ENCODE measurements at places on chromosomes 13 and 19. TPM values are rescaled to one million over a fixed set of nuclear protein-coding genes. Genes with fewer than 3 reads are reported as not detected.
A peak's percentile ranks its signal among the peaks of the same experiment; 100 is the strongest.

DNA sequence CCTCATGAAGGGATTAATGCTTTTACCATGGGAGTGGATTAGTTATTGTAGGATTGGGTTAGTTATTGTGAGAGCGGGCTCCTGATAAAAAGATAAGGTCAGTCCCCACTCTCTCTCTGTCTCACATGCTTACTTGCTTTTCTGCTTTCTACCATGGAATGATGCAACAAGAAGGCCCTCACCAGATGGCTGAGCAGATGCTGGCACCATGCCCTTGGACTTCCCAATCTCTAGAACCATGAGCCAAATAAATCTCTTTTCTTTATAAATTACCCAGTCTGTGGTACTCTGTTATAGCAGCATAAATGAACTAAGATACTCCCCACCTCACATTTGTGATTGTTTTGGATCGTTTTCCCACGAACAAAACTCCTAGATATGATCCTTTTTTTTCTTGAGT is 353.8 kb downstream of the DNAJC15 start:
- H3K4me1 ChIP-seq: no peaks in the 10 kb centered on the region
- no peak for DNase-seq
- H3K4me3 ChIP-seq: no peak overlapping the region
- no peak overlapping the region for H3K27ac ChIP-seq

- H3K4me1 ChIP-seq: no peaks in the 10 kb centered on the region
- no peak for DNase-seq
- no peaks in the 10 kb centered on the region for H3K27me3 ChIP-seq
- H3K36me3 ChIP-seq: no peaks in the 10 kb centered on the region
Measured at GRCh38 chr13:82248762-82249161, 1633.5 kb downstream of the SLITRK1 start.

- H3K4me1 ChIP-seq: no peaks in the 10 kb centered on the region
- no peak overlapping the region for H3K4me3 ChIP-seq
- H3K27ac ChIP-seq: no peak overlapping the region
Measured at GRCh38 chr19:45056831-45057230, 18.0 kb downstream of the CLASRP start.

- H3K27ac ChIP-seq: no peak overlapping the region
- no peak overlapping the region for H3K4me3 ChIP-seq
- no peak for DNase-seq
- H3K36me3 ChIP-seq: no peaks in the 10 kb centered on the region
- H3K4me1 ChIP-seq: peaks cover 26% of the 10 kb centered on the region
- no peaks in the 10 kb centered on the region for H3K27me3 ChIP-seq
Measured at GRCh38 chr13:114034481-114034891, 60.6 kb upstream of the C13orf46 start.

DNA sequence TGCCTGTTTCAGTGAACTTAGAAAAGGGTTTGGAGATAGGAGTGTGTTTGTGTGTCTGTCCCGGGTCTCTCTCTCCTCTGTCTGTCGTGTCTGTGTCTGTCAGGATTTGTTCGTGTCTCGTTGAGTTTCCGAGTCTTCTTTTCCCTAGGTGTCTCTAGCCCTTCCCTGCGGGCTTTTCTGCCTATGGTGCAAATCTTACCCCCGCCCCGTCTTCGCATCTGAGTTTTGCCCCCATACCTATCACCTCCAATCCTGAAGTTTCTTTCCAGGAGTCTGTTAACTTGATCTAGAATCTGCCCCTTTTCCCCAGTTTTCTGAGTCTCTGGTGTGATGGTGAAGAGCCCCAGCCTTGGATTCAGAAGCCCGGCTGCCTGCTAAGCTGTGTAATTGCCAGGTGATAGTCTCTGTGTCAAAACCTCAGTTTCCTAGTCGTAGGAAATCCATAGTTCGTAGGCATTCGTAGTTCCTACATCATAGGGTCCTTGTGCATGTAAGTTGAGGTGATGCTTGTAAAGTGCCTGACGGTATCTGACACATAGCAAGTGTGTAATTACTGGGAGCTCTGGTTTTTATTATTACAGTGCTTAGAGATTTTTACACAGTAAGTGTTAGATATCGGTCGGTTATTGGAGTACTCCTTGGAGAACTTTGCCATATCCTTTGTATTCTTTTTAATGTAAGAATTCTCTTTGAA is 782 bp downstream of the EPN1 start:
- H3K27ac ChIP-seq: peak overlapping the region; percentile 85
- H3K4me3 ChIP-seq: peak overlapping the region; percentile 82
- H3K4me1 ChIP-seq: peaks cover 38% of the 10 kb centered on the region
- H3K27me3 ChIP-seq: no peaks in the 10 kb centered on the region
- H3K36me3 ChIP-seq: peaks cover 59% of the 10 kb centered on the region
- DNase-seq: no peak

Gene MCEMP1
- total RNA-seq: 97.9 TPM

Gene ZNF20
- total RNA-seq: 3.3 TPM

Gene LENG8
- total RNA-seq: 191 TPM

Data from upper lobe of right lung (tissue), 1 donor.